Right atrium auricular region (tissue), 2 donors: ENCODE measurements at places on chromosomes 2 and 18. TPM values are rescaled to one million over a fixed set of nuclear protein-coding genes. Genes with fewer than 3 reads are reported as not detected.

Gene DHRS9
- total RNA-seq = 31.4 TPM

Gene ALPP
- not detected for total RNA-seq

Gene HOXD10
- total RNA-seq = not detected

Gene TLX2
- total RNA-seq = not detected

Gene ATP6V1B1
- not detected for total RNA-seq

Gene BMP10
- total RNA-seq = 5,642 TPM

Gene AOX1
- 48.2 TPM for total RNA-seq

Gene EVA1A
- total RNA-seq = 0.47 TPM

Gene LRRFIP1
- 71.2 TPM for total RNA-seq

Gene UGT1A3
- total RNA-seq = not detected

Gene RUFY4
- total RNA-seq = 0.12 TPM

Gene ATP6V1C2
- 0.44 TPM for total RNA-seq

Gene G6PC2
- total RNA-seq = not detected

Gene UNC80
- not detected for total RNA-seq

Gene CFAP65
- total RNA-seq = not detected

Gene NRP2
- total RNA-seq = 10.9 TPM

Gene MRO
- 2.1 TPM for total RNA-seq
